Thyroid gland (tissue), 4 donors: ENCODE measurements at places on chromosomes 1 and 21. TPM values are rescaled to one million over a fixed set of nuclear protein-coding genes. Genes with fewer than 3 reads are reported as not detected.

- H3K36me3 ChIP-seq, result no peaks in the 10 kb centered on the region
- peak; percentile 70 for DNase-seq
- no peaks in the 10 kb centered on the region for H3K27me3 ChIP-seq
- peaks cover 67% of the 10 kb centered on the region for H3K4me1 ChIP-seq
These were observed 1.5 kb upstream of the MXRA8 start for GRCh38 chr1:1359664-1360468.

DNA sequence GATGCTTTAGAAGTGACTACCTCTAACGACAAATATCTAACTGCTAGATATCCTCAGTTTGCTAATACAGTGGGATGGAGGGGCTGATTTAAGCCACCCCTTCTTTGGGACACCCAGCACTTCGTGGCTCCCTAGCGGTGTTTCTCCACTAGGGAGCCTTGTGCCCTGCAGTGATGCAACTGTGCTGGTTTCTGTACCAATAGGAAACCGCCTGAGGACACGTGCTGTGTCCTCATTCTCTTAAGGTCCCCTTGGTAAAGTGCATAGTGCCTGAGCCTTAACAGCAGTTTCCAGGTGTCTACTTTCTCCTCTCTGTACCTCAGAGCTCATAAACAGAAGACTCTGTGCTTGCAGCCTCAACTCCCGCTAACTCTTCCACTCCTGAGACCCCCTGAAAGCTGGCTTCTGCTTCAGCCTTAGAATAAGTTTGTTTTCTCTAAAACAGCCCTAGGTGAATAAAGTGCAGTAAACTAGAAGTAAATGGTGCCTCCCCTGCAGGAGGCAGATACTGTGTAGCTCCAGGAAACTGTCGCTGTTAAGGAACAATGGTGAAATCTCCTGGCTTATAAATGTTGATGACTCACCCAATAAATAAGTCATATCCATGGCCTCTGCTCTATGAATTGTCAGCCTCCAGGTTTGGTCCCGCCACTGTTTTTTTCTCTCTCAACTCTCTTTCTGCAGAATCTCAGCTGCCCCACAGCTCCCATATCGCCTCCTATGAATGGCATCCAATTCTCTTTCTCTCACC, 130.4 kb downstream of the AK5 start:
- DNase-seq, result no peak
- H3K4me1 ChIP-seq, result no peaks in the 10 kb centered on the region
- H3K27ac ChIP-seq, result no peak overlapping the region
- no peak overlapping the region for H3K4me3 ChIP-seq

GRCh38 chr1:30822966-30823581, 65.5 kb upstream of the LAPTM5 start:
- no peak overlapping the region for H3K4me3 ChIP-seq
- H3K27me3 ChIP-seq, result no peaks in the 10 kb centered on the region
- DNase-seq, result peak; percentile 38
- peak overlapping the region; percentile 93 for H3K27ac ChIP-seq

- H3K4me1 ChIP-seq, result no peaks in the 10 kb centered on the region
- H3K4me3 ChIP-seq, result no peak overlapping the region
- no peaks in the 10 kb centered on the region for H3K36me3 ChIP-seq
- DNase-seq, result no peak
These were observed 31.9 kb upstream of the SLC19A2 start for GRCh38 chr1:169517558-169518186.

DNA sequence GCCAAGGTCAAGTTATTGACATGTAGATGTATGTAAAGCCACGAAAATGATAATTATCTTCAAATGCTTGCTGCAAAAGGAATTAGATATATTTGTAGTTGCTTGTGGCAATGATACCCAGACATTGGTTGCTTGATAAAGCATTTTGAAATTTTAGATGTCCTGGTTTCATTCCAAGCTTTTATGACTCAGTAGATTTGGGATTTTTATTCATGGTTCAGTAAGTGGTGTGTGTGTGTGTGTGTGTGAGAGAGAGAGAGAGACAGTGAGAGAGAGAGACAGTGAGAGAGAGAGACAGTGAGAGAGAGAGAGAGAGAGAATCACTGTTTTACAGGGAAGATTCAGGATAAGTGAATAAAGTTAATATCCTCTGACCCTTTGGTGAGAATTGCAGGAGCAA, 498.2 kb upstream of the C1orf87 start:
- no peak for DNase-seq
- no peaks in the 10 kb centered on the region for H3K36me3 ChIP-seq
- H3K27ac ChIP-seq, result no peak overlapping the region
- no peaks in the 10 kb centered on the region for H3K27me3 ChIP-seq
- peaks cover 17% of the 10 kb centered on the region for H3K4me1 ChIP-seq

DNA sequence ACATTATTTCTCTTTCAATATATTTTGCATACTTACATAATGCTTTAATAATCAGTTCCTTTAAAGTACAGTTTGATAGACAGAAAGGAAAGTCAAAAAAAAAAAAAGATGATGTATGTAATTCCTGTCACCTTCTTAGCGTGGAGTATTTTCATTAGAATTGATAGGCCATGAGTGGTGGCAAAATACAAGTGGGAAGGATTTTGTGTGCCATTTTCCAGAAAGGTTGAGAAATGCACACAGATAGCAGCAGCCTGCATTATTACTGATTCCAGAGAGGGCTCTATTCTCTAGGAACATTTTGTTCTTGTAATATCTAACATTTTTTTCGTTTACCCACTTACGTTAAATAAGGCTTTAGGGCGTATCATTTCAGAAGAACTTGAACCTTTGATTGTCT, 475.6 kb downstream of the DSCAM start:
- DNase-seq, result no peak
- no peak overlapping the region for H3K27ac ChIP-seq
- H3K4me1 ChIP-seq, result no peaks in the 10 kb centered on the region
- no peaks in the 10 kb centered on the region for H3K36me3 ChIP-seq

DNA sequence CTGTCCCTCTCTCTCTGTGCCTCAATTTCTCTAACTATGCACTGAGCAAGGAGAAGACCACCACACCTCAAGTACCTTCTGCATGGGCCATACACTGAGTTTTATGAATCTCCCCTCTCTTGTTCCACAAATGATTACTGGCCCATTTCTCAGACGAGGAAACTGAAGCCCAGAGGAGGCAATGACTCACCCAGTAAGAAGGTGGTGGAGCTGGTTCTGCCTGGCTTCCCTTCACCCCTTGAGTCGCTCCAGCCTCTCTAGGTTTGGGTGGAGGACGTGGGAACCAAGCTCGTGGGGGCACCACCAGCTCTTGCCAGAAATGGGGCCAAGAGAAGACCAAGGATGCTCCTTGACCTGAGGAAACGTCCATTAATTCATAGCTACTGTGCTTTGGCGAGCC, 21.3 kb upstream of the RUNX3 start:
- no peaks in the 10 kb centered on the region for H3K36me3 ChIP-seq
- no peaks in the 10 kb centered on the region for H3K27me3 ChIP-seq
- H3K27ac ChIP-seq, result no peak overlapping the region

- H3K27me3 ChIP-seq, result no peaks in the 10 kb centered on the region
- no peak overlapping the region for H3K4me3 ChIP-seq
- H3K36me3 ChIP-seq, result no peaks in the 10 kb centered on the region
- DNase-seq, result peak; percentile 26
These were observed 188.9 kb downstream of the NRIP1 start for GRCh38 chr21:14875704-14876523.

DNA sequence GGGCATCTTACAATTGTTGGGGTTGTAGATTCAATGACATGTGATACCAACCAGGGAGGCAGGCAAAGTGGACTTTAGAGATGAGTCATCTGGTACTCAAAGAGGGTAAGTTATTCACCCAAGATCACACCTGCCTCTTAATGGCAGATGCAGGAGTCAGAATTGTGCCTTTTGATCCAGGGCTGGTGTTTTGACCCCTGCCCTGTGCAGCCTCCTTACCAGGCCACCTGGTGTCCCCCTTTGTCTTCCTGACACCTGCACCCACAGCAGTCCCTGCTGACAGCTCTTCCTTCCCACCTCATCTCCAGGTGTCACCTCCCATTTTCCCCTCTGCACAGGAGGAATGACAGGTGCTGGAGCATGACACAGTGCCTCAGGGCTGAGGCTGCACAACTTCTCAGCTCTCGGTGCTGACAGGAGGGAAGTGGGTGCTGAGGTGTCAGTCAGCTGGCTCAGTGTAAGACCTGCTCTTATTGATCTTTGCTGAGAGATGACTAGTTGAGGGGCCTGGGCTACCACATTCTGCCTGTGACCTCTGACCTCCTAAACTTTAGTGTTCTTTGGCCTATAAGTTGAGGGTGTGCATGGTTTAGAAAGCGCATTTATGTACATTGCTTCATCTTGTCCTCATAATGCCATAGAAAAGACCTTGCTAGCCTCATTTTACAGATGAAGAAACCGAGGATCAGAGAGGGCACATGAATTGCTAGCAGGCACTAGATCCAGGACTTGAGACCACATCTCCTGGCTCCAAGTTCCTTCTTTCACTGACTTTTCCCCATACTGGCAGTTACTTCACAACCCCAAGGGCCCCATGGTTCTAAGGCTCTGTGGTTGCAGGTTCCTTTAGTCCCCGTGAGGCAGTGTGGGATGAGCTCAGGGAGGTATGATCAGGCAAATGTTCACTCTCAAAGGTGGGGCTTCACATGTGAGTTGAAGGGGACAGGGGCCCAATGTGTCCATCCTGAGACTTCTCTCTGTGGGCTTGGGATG, 31.3 kb downstream of the CACNA1E start:
- no peaks in the 10 kb centered on the region for H3K36me3 ChIP-seq
- DNase-seq, result no peak
- no peak overlapping the region for H3K27ac ChIP-seq
- H3K4me3 ChIP-seq, result no peak overlapping the region
- no peaks in the 10 kb centered on the region for H3K27me3 ChIP-seq

DNA sequence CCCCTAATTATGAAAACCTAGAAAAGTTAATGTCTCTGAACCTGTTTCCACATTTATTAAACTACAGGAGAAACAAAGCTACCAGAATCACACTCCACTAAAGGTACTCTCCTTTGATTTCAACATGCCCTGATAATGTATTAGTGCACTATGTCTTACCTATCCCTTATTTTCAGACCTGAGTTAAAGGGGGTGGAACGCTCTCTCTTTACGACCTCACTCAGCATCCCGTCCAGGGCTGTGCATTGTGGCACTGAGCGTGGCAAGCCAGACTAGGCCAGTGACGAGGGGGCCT, 678 bp downstream of the LSM10 start:
- no peak for DNase-seq
- peaks cover 4% of the 10 kb centered on the region for H3K36me3 ChIP-seq
- peak overlapping the region; percentile 93 for H3K27ac ChIP-seq
- H3K4me3 ChIP-seq, result peak overlapping the region; percentile 37
- H3K27me3 ChIP-seq, result no peaks in the 10 kb centered on the region
- H3K4me1 ChIP-seq, result peaks cover 20% of the 10 kb centered on the region

DNA sequence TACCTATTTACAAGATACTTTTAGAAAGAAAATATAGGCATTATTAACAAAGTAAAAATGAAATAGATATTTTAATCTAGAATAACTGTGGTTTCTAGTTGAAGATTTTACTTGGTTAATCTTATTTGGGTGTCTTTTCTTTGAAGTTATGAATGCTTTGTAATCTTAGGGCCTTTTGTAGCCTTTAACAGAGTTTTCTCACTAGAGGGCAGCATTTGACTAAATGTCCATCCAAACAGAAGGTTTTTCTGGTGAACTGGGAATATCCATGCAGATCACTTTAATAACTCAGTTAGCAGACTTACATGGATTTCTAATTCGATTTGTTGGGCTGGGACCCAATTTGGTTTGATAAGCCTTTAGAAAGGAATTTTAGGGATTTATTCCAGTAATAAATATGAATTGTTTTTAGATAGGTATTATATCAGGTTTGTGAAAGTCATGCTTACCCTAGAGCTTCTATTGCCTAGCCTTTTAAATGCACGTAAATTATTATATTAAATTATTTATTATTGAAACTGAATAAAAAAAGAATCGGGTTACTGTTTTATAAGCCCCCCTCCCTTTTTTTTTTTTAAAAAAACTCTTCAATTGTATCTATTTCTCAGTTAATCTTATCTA, 119.7 kb downstream of the ZNF326 start:
- H3K27me3 ChIP-seq, result peaks cover 4% of the 10 kb centered on the region
- H3K4me1 ChIP-seq, result no peaks in the 10 kb centered on the region
- no peaks in the 10 kb centered on the region for H3K36me3 ChIP-seq
- H3K4me3 ChIP-seq, result no peak overlapping the region

DNA sequence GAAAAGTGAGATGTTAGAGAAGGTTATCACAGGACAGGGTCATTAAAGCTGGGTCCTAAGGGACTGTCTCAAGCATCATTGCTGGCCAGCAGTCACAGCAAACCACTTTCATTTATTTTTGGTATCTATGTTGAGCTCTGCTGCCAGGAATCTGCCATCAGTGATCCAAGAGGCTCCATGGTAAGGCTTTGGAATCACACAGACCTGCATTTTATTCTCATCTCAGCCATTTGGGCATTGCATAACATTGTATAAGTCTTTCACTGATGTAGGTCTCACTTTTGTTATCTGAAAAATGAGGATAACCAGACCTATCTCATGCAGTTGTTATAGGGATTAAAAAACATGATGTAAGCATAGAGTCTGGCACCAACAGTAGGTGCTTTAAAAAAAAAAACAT, 77.5 kb downstream of the OMA1 start:
- no peak for DNase-seq
- no peak overlapping the region for H3K27ac ChIP-seq
- H3K4me3 ChIP-seq, result no peak overlapping the region
- H3K27me3 ChIP-seq, result no peaks in the 10 kb centered on the region
- no peaks in the 10 kb centered on the region for H3K4me1 ChIP-seq

GRCh38 chr21:15508554-15508953, 221.2 kb upstream of the USP25 start:
- no peak overlapping the region for H3K4me3 ChIP-seq
- H3K4me1 ChIP-seq, result no peaks in the 10 kb centered on the region
- no peak for DNase-seq

- H3K36me3 ChIP-seq, result no peaks in the 10 kb centered on the region
- no peak for DNase-seq
- no peaks in the 10 kb centered on the region for H3K27me3 ChIP-seq
- no peak overlapping the region for H3K4me3 ChIP-seq
These were observed 121.5 kb upstream of the RAB4A start for GRCh38 chr1:229149435-229149834.

DNA sequence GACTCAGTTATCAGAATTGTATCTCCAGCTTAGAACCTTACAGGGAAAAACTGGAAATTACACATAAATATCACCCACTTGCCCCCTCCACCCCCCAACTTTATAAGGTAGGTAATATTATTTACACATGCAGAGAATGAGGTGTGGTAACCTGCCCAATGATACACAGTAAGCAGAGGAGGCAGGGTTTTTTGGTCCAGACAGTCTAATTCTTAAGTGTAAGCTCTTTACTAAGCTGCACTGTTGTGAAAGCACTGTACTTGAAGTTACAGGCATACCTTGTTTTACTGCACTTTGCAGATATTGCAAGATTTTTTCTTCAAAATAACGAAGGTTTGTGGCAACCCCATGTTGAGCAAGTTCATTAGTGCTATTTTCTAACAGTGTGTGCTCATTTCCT, 24.8 kb upstream of the MYOCOS start:
- peaks cover 3% of the 10 kb centered on the region for H3K36me3 ChIP-seq
- DNase-seq, result no peak
- H3K27ac ChIP-seq, result no peak overlapping the region
- H3K27me3 ChIP-seq, result no peaks in the 10 kb centered on the region

Gene GUCA2A
- not detected for total RNA-seq

Gene MUTYH
- 23.7 TPM for total RNA-seq

Gene CELA2B
- not detected for total RNA-seq

Gene ATP6V1G3
- total RNA-seq, result not detected

Gene ANGPTL3
- not detected for total RNA-seq

Gene SZRD1
- total RNA-seq, result 59.4 TPM

Gene RXRG
- 4.0 TPM for total RNA-seq

Gene AIM2
- total RNA-seq, result not detected

Gene PKP1
- total RNA-seq, result 0.54 TPM
